ENCODE measurements at places on chromosomes 11 and 22.
A peak's percentile ranks its signal among the peaks of the same experiment; 100 is the strongest.

DNA sequence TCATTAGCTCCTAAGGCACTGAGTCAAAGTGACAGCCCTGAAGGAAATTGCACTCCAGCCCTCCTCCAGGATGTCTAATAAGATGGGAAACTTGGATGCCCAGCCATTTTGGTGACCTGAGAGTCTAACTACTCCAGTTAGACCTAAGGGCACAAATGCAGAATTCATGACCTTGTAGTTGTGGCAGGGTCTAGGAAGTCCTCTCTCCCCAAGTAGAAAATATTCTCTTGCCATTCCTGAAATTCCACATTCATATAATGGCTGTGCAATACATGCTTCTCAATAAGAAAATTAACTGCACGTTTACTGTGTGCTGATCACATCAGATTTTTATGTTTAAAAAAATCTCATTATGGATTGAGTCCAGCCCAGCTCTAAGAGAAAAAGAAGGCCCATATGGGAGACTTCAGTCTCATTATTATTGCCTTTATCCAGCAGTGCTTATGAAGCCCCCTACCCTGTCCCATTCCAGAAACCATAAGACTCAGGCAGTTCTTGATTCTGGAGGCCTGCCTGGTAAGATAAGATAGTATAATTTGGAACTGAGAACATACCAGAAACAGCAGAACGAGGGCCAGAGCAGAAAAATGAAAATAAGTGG, 133.7 kb upstream of the LDLRAD3 start:
- no peak for DNase-seq

GRCh38 chr11:84019571-84020194, 733.5 kb upstream of the CCDC90B start:
- DNase-seq, result no peak

DNA sequence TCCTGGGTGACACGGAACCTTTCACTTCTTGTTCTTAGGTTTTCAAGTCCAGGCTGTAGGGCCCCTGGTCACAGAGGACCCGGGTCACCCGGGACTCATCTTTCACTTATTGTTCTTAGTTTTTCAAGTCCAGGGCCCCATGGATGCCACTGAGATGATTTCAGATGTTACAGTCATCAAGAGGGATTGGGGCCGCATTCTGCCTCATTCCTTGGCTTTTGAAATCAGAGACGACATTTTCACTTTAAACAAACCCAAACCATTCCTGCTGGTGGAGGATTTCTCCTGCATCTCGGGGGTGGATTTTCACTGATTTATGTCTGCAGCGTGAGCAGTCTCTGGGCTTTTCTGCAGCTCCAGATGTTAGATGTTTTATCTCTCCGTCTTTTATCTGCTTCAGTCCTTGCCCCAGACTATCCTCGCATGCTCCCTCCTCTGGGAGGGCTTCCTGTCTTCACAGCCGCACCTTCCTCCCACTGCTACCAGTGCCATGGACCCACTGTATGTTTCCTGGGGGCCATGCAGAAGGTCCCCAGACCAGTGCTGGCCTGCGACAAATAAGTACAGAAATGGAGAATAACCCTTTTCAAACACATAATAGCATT, 27.4 kb downstream of the FBLN1 start:
- no peak for DNase-seq

DNA sequence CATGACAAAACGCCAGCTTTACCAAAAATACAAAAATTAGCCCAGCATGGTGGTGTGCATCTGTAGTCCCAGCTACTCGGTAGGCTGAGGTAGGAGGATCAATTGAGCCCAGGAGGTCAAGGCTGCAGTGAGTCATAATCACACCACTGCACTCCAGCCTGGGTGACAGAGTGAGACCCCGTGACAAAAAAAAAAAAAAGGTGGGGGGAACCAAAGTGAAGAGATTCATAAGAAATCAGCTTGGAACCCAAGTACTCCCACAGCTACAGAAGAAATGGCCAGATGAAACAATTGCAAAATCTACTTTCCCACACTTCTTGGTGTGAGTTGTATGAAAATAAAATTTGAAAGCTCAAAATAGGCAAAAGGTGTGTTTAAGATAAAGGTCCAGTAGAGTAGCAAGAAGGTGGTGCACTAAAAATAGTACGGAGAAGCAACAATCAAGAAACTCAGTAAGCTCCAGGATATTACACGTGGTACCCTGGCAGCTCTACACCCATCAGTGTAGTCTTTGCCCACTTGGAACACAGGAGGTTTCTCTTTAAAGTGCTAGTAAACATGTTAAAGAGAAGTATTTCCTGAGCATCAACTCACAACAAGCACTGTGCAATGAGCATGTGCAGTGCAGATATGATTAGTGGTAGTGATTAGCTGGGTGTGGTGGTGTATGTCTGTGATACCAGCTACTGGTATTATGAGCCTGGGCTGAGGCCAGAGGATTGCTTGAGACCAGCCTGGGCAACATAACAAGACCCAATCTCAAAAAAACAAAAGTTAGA, 5.3 kb downstream of the HARBI1 start:
- no peak for DNase-seq

DNA sequence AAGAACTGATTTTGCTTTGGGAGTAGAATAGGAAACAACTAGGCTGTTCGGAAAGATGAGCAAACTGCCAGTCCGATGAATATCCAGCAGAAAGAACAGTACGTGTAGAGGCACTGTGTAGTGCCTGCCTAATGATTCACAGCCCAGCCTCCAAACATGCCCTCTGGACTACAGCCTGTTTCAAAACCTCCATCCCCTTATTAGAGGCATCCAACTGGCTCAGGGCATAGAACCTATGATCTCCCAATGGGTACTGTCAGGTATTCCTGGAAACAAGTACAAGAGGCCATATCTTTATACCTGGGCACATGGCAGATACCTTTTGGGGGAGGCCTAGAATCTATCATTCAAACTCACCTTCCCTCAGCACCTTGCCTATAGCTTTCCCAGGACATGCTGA, 4.9 kb downstream of the RRP8 start:
- DNase-seq, result no peak

DNA sequence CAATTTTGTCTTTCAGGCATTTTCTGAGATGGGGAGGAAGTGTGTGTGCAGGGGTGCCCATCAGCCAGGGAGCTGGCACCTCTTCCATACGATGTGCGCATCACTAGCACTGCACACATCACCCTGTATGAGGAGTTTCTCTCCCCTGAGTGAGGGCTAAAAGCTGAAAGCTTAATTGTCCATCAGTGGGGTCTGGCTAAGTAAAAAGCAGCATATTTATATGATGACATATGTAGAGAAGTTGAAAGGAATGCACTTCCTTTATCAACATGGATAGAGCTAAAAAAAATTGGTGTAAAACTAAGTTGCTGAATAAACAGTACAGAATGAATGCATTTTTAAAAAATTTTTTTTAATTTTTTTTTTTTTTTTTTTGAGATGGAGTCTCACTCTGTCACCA, 4.0 kb downstream of the VSTM5 start:
- no peak for DNase-seq

DNA sequence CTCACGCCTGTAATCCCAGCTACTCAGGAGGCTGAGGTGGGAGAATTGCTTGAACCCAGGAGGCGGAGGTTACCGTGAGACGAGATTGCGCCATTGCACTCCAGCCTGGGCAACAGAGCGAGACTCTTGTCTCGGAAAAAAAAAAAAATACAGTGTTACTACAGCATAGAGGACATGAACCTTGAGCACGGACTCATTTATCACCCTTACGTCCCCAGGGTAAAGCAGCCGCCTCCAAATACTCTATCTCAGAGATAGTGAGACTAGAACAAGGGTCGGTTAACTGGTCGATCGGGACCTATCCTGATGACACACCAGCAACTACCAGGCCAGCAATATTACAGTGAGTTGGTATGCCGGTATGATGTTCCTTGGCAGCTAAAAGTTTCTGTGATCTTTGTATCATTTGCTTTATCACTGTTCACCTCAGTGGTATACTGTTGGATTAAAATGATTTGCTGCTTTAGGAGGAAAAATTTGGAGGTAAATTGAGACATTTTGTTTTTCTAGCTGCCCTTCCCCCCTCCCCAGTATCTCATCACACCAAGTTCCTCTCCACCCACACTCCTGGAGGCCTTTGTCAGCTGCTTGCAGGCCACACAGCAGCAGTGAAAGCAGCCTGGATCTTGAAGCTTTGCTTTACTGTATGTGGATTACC, 7.0 kb upstream of the SIDT2 start:
- DNase-seq, result no peak

GRCh38 chr11:119335091-119335654, 846 bp downstream of the RNF26 start:
- DNase-seq, result no peak

DNA sequence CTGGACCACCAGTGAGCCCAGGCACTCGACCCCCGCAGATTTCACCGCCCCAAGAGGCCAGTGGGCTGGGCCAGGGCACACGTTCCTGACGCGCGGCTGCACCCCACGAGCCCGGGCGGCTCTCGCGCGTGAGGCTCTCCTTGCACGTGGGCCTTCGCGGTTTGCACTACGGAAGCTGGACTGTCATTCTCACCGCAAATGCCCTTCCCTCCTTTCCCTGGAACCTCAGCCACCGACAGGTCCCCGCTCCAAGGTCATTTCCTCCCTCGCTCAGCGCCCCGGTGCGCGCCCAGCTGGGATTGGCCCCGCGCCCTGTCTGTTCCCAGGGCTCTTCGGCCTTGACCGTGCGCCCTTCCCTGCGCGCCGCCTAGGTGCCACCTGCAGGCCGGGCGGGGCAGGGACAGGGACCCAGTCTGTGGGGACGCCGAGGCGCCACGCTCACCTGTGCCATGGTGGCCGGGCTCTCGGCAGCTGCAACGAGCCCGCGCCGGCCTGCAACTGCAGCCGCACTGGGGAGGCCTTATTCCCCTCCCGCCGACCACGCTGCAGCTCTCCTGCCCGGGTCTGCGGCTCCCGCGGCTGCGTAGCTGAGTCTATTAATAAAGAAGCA, 2.1 kb upstream of the CPT1A start:
- peak; percentile 65 for DNase-seq

DNA sequence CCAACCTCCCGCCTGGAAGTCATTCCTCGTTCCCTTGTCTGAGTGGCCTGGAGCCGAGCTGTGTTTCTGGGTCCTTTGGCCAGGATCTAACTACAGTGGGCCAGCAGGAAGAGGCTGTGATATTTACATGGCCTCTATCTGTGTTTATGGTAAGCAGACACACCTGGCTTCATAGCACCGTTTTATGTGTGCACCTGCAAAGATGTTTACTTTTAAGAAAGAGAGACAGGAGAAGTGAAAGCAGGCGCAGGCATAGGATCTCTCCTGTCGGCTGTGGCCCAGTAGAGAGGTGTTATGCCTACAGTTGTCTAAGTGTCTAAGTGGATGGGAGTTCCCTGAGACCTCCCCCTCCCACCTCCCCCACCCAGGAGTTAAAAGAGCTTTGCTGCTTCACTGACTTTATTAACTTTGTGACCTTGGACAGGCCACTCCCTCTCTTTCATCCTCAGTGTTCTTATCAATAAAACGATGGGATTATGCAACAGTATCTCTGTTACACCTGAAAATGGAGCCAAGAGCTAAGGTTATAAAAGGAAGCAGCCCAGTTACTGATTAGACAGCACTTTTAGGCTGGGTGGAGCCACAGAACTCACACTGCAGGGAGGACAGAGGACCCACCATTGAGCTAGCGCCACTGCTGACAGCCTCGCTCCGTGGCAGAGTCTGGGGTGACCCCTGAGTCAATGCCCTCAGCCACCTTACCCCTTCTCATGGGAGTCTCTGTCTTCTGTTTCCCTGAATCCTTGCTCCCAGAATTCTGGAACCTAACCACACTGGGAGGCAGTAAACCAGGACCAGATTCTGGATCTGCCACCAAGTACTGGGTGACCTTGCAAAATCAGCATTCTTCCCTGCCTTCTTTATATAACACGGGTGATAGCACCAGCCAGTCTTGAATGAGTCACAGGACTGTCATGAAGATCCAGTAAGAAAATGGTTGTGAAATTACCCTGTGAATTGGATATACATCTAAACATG, 22.0 kb downstream of the ST14 start:
- no peak for DNase-seq

DNA sequence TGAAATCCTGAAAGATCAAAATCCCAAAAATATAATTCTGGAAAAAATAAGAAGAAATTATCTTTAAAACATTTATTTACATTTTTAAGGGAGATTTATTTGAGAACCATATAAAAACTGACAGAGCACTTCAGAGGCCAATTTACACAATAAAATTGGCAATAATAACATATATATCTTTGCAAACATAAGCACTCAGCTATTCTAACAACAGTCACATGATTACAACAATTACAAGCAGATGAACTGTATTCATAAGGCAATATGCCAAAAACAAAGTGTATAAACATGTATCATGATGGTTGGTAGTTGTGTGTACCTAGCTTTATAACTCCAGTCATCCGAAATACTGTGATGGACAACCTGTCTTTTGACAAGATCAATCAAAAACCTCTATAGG, 17.7 kb upstream of the RASSF10 start:
- DNase-seq, result no peak

GRCh38 chr11:62922189-62922589, 1.0 kb upstream of the CHRM1 start:
- no peak for DNase-seq

GRCh38 chr11:58446294-58446693, 4.3 kb upstream of the OR5B12 start:
- no peak for DNase-seq

GRCh38 chr11:90556606-90557005, 333.8 kb upstream of the CHORDC1 start:
- no peak for DNase-seq

GRCh38 chr11:8096575-8096974, 15.6 kb downstream of the TUB start:
- no peak for DNase-seq

- DNase-seq, result no peak
Measured at GRCh38 chr11:120221115-120221752, 10.4 kb downstream of the OAF start.

DNA sequence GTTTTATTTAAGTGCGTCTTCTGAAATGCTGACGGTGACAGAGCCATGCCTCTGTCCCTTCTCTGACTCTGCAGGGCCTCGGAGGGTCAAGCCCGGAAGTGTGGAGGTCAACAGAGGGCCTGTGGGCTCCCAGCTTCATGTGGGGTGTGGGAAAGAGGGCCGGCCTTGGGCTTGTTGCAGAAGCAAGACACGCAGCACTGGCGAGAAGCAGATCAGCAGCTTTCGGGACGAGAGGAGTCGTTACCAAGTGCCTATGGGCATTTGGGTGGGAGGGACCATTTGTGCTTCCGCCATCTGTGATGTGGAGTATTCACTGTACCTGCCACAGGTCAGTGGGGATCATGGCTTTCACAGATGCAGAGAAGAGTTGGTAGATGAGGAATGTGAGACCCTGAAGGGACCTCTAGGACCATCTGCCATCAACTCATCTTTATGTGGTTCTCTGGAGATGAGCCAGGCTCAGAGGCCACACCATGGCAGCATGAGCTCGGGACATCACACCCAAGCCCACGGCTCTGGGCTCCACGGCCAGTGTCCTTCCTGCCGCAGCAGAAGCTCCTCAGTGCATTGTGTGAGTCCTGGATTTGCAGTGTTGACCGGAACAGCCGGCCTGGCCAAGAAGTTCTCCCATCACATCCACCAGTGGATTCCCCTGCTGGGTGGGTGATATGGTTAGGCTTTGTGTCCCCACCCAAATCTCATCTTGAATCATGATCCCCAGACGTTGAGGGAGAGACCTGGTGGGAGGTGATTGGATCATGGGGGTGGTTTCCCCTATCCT, 590.7 kb downstream of the TBC1D22A start:
- DNase-seq, result no peak

All from activated CD4-positive, alpha-beta T cell treated with anti-CD3 and anti-CD28 coated beads, Interleukin-2, amount 50 U/mL, for 4 hours (primary cell).